Bone marrow (tissue), 2 donors: ENCODE measurements at places on chromosomes 4 and X.

DNA sequence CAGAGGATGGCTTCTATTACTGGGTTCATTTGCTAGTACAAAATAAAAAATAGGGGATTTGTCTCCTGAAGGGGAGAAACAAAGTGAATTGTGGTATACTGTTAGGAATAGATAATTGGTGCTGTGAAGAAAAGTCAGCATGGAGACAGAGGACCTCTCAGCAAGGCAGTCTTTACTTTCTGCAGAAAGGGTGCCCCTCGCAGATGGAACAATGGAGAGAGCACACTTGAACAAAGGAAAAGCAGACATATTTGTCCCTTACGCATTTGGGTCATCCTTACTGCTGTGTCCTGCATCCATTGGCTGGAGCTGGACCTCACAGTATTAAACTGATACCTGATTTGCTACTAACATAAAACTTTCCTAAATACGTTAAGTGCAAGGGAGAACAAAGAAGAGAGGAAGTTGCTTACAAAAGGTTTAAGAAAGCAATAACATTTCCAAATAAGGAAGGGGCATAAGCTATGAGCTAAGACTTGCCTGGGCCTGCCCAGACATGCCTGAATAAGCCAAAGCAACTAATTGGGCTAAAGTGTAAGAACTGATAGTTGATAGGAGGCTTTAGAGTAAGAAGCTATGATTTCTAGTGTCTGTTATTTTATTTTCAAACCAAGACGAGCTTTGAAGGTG, 83.8 kb downstream of the CCKAR start:
- DNase-seq = no peak

- DNase-seq = no peak
Measured at GRCh38 chr4:147776716-147777115, 44.8 kb downstream of the ARHGAP10 start.

DNA sequence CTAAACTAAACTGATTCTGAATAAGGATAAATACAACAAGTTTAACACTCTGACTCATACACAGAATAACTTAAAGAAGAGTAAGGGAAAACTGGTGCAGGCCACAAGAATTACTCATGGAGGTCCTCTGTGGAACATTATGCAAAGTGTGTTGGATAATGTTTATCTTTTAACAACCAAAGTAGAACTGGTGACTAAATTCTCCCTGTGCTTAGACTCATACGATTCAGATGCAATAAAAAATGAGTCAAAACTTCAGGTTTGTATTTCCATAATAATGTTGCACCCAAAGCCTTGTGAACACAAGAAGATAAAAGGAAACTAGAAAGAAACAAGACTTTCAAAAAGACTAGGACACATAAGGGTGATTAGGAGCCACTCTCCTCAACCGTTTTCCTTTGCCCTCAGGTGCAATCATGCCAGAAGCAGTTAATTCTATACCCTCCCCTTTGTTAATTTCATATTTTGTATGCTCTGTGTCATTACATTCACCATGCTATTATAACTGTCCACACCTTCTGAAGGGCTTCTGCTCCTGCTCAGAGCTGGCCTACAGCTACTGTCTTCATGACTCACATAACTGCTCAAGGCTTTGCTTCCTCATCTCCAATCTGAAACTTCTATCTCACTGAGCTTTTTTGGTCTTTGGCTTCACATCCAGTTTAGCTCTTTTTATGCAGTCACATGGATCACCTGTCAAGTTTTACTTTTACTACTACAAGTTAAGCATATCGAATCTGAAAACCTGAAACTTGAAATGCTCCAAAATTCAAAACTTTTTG, 60.2 kb downstream of the KCNIP4 start:
- no peak for DNase-seq

- no peak for DNase-seq
Measured at GRCh38 chrX:769796-770195, 139.2 kb downstream of the SHOX start.

GRCh38 chr4:12595986-12596385, 888.2 kb downstream of the RAB28 start:
- no peak for DNase-seq

DNA sequence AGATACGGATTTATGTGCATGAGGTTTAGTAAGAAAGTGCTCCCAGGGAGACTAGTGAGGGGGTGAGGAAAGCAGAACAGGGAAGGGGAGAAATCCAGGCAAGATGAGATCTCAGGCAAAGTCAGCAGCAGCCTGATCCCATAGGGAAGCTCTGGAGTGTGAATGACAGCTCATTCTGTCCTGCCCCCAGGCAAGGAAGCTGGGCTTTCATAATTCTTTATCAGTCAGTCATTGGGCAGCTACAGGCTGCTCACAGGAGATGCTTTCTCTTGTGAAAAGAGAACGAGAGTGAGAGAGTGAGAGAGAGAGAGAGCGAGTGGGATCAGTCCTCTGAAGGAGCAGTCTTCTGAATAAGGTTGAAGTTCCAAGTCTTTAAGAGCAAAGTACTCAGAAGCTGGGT, 48.1 kb downstream of the SRPX start:
- DNase-seq = no peak

DNA sequence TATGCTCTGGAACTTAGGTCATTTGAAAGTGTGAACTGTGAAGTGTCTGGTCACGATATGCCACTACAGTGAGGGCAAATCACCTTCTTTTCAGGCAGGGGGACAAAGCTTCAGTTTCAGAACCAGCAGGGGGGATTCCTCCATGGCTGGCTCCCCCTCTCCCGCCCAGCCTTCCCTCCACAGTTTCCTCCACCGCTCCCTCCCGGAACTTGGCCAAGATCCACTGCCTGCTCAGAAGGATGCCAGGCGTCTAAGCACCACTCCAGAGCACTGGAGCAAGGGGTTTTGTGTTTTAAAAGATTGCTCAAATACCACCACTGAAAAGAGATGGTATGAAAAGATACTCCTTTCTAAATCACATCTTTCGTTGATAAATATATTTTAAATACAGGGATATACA, 126.9 kb downstream of the ELOVL6 start:
- DNase-seq = no peak

DNA sequence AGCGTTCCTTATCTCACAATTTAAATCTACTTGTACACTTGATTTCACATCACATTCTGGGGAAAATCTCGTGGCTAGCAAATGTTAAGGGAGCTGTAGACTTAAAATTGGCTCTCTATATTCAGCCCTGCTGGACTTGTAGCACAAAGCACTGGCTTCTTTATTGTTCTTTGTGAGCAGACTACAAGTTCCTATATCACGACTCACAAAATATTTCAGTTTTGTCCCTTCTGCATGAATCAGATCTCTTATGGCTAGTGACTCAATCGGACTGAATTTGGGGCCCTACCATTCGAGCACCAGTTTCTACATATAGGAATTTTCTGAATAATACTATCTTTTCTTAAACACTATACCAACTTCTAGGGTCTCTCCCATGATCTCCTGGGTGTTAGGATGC, 390.1 kb downstream of the ADAM29 start:
- no peak for DNase-seq

- DNase-seq = no peak
Measured at GRCh38 chr4:113699772-113700171, 61.8 kb downstream of the CAMK2D start.

DNA sequence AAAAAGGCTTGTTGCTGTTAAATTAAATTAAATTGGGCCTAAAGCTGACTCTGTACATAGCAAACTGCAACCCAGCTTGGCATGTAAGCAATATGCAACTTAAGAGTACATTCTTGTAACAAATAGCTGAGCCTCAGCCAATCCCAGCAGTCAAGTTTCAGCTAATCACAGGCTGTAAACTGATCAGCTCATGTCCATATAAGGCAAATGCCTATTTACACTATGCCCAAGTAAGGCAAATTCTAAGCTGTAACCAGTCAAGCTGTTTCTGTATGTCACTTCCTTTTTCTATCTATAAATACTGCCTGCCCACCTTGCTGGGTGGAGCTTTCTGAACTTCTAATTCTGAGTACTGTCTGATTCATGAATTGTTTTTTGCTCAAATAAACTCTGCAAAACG, 429.1 kb upstream of the FTHL17 start:
- no peak for DNase-seq

GRCh38 chrX:15350329-15350996, 15.1 kb upstream of the PIGA start:
- no peak for DNase-seq

DNA sequence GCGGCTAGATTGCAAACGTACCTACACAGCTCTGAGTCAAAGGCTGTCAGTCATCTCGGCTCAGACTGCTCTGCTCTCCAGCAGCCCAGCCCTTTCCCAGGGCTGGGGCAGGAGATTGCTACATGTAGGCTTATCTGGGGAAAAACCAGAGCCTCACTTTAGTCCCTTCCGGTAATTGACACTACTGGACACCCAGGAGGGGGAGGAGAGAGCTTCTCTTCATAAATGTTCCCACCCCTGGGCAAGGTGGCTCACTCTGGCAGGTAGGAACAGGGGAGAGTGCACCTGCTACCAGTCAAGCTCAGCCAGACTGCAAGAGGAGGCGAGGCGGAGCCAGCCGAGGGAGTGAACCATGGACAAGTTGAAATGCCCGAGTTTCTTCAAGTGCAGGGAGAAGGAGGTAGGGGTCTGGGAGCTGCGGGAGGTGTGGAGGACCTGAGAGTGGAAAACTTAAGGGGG, at the start of gene SLC6A14:
SLC6A14 (plus strand) TSS at position 249 of the 459 bp plus-strand sequence; CDS start at position 353, 104 bp downstream.
- no peak for DNase-seq

- DNase-seq = no peak
Measured at GRCh38 chr4:20916106-20916505, 215.8 kb downstream of the PACRGL start.

GRCh38 chr4:123747016-123747415, 350.4 kb downstream of the SPRY1 start:
- DNase-seq = no peak

DNA sequence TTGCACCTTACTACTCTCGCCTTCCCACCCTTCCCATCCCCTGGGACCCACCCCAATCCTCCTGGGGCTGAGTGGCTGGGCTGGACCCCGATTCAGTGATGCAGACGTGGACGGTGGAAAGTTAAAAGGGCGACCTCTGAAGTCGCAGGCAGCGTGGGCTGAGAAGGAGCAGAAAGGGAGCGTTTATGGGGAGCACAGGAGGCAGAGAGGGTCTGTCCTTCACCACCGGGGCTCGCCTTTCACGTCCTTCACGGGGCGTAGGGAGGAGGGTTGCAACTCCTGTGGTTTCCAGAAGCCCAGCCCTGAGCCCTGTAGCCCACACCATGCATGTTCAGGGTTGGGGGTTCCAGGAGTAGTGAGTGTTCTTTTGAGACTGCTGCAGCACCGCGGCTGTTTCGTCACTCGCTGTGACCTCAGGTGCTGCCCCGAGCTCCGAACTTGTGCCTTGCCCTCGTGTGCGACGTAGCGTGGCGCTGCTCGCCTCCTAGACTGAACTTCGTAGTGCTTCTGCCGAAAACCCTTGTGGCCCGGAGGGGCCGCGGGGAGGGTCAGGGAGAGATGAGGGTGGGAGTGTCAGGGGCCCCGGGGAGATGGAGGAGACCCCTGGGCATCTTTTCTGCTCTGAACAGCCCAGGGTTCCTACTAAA, 1.6 kb downstream of the NHS start:
- no peak for DNase-seq

GRCh38 chr4:153466949-153467896, 1.1 kb downstream of the TMEM131L start:
- DNase-seq = no peak

DNA sequence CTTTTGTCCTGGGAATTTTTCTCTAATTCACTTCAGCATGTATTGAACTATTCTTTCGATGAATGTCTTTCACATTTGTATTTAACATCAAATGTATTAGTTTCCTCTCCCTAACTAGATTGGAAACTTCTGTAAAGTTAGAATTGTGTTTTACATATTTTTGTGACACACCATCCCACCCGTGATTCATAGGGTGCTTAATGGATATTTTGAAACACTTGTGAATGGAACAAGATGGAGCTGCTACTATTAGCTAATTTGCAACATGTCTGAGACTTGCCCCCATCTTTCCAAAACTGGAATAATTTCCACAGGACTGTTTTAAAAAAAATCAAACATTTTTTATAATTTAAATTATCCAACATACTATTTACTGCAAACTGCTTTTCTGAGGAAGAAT, 30.2 kb upstream of the GNPDA2 start:
- no peak for DNase-seq

- DNase-seq = no peak
Measured at GRCh38 chr4:161564230-161564834, 599.5 kb downstream of the FSTL5 start.

DNA sequence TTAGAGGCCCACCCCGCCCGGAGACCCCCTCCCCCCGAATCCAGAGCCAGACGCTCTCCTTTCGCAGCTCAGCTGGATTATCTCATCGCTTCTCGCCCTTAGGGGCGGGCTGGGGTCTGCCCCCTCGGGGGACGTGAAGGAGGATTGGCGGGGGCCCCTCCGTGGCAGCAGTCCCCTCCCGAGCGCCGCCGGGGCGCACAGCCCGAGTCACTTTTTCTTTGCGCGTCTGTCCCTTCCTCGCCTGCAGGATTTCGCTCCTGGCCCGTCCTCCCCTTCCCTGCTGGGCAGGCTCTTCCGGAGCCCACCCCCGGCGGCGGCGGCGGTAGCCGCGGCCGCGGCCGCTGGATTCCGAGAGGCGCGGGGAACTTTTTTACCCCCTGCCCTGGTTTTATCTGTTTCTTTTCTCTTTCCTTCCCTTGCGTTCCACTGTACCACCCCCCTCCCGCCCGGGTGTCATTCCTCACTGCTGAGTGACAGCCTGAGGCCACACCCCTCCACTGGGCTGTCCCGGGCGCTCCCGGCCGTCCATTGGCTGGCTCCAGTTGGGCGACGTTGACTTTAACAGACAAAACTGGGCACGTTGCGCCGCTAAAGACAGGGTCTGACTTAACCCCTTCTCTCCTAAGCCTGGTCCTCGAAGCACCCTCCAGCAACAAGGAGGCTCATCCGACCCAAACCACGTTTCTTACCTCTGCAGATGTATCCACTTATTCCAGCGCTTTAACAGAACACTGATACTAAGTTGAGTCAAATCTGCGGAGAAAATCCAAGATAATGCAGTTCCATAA, 492 bp upstream of the NKX3-2 start:
- no peak for DNase-seq

GRCh38 chr4:78809928-78810835, 34.0 kb downstream of the BMP2K start:
- no peak for DNase-seq

DNA sequence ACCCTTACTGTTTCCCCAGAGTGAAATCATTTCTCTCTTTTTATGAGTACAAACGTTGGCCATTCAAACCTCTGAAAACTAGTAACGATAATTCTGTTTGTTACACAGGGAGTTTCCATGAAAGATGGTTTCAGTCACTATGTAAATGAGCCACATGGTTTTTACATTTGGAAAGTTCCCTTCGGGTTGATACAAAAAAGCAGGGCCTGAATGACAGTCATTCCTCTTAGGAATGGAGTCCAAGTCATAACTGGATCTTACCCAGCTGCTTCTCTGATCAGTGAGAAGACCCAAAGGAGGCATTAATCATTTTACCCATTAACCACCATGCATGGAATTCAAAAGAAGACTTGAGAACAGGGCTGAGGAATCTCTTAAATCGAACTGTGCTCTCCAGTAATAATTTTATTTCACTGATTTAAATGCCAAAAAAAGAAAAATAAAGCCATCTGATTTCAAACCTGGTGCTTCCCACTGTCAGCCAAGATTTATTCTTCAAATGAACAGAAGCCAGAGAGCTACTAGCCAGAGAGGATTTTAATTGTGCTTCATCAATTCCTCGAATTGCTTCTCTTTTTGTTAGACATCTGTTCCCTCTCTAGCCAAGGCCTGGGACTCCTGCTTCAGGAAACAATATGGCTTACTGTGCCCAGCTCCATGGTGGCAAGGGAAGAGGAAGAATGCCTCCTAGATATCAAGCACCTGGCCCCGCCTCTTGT, 3.2 kb downstream of the SOWAHB start:
- no peak for DNase-seq
